ENCODE measurements at places on chromosomes 12 and 14.

DNA sequence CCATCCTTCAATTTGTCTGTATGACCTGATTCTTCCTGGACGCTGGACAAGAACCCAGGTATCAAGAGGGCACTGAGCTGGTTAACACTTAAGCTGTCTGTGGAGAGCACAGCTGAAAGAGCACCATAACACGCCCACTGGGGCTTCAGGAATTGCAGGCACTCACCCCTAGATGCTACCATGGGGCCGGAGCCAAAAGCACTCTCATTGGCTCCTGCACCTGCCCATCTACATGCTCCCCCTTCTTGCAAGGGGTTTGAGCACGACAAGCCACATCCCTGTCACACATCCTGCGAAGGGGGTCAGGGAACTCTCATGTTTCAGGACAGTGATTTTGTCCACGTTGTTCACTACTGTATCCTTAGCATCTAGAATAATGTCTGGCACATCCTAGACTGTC lies 35.1 kb upstream of the TBC1D15 start:
- DNase-seq: no peak

DNA sequence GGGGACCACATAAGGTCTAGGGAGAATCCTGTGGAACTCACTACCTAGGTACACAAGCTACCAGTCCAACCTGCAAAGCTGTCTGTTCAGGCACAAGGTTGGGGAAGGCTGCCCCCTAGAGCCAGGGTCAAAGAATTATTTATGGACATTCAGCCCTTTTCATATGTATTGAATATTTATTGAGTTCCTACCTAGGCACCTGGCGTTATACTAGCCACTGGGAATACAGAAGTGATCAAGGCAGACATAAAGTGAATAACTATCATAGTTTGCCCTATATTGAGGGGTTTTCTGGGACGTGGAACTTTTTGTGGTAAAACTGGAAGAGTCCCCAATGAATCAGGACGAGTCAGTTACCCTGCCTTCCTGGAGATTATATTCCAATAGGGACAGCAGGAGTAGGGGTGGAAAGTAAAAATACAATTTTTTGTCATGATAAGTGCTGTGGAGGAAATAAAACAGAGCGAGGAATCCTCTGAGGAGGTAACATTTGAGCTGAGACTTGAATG lies 5.8 kb upstream of the SLC48A1 start:
- peak; percentile 82 for DNase-seq

- peak; percentile 64 for DNase-seq
Observed at GRCh38 chr14:63650256-63650952, 8.7 kb upstream of the WDR89 start.

DNA sequence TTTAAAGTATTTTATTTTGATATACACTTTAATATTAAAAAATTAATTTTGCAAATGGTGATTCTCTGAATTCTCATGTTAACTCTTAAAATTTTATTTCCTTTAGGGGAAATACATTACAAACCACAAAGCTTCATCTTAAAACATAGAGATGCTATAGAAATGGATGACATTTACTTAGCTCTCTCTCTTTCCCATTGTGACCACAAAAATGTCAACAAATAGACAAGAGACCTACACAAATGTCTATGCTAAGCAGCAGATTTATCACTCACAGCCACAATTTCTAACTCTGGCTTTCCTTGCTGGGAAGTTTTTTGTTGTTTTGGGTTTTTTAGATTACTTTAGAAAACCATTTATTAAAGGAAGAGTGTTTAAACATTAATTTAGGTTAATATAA lies 19.9 kb upstream of the PHC1 start:
- DNase-seq: no peak

GRCh38 chr12:3777206-3777809 lies 24.4 kb upstream of the CRACR2A start:
- peak; percentile 58 for DNase-seq
